ENCODE measurements at places on chromosomes 11 and 22.

DNA sequence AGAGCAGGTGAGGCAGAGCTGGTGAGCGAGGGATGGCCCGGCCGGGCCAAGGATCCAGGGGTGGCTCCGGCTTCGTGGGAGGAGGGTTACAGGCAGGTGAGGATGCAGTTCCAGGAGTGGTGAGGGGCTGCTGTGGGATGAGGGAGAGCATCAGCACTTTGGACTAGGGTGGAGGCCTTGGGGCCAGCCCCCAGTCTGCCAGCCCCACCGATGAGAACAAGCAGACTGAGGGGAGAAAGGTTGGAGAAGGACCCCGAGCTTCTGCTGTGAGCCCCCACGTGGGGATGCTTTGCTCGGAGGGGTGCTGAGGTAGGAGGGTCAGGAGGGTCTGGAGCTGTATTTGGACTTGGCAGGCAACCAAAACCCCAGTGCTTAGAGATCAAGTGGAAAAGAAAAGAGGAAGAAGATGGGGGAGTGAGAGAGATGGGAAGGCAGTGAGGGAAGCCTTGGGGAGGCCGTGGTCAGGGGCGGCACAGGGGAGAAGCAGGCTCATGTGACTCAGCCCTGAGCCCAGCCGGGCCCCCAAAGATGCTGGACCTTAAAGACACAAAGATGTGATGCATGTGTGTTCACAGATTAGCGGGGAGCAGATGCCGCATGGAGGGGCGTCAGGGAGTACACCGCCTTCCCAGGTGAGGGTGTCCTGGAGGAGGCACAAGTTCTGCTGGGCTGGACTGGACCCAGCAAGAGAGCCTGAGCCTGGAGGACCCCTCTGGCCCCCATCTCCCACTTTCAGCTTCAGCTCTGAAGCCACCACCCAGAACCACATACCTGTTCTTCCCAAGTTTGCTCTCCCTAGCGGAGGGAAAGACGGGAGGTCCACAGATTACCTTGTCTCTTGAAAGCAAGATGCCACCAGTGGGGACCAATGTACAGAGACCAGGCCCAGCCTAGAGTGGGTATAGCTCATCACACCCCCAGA is 91.3 kb downstream of the CDKN1C start:
- DNase-seq: no peak

DNA sequence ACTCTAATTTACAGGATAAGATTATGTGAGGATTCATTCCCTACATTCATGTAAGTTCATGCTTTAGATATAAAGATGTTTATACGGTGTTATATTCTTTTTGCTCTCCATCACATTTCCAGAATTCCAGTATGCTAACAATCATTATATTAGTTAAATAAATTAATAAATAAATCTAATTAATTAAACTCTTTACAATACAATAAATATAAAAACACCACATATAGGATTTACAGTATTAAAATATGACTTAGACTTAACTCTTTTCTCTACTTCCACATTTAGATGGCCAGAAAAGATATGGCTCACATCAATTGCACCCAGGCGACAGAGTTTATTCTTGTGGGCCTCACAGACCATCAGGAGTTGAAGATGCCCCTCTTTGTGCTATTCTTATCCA is at the start of gene OR8U1:
TSS of gene OR8U1 (plus strand) at position 301 of the 400 bp plus-strand sequence. CDS start at position 301, 0 bp downstream.
- DNase-seq: no peak

DNA sequence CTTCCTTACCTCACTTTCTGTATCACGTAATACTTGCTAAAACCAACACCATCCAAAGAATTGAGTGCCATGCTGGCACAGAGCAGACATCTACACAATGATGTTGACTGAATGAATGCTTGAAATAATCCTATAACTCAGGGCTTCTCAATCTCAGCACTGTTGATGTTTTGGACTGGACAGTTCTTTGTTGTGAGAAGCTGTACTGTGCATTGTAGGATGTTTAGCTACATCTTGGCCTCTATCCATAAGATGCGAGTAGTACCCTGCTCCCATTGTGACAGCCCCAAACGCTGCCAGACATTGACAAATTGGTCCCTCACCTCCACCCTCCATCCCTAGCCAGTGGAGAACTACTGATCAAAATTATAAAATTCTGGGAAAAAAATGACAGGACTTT is 153.4 kb downstream of the NAV2 start:
- no peak for DNase-seq

DNA sequence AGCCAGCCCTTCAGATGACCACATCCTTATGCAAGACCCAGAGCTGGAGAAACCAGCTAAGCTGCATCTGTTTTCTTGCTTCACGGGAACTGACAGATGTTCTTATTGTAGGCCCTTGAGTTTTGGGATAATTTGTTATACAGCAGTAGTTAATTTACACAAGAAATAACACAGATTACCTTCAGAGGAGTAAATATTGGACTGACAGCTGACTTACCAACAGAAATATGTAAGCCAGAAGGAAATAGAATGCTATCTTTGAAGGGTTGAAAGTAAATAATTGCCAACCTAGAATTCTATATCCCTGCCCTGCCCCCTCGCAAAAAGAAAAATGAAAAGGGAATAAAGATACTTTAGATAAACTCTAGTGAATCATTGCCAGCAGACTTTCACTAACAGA is 124.1 kb downstream of the WNT7B start:
- DNase-seq: no peak

GRCh38 chr11:94635072-94635471 is 67.9 kb downstream of the PIWIL4 start:
- DNase-seq: no peak

GRCh38 chr11:27354359-27354965 is 8.6 kb downstream of the CCDC34 start:
- DNase-seq: no peak

GRCh38 chr22:20810645-20811044 is 36.7 kb downstream of the SERPIND1 start:
- DNase-seq: no peak

- DNase-seq: no peak
These were observed 42.8 kb downstream of the TRIOBP start for GRCh38 chr22:37739611-37740049.

GRCh38 chr11:2763984-2764383 is 64.2 kb upstream of the KCNQ1OT1 start:
- DNase-seq: no peak
